ENCODE measurements at places on chromosomes 11 and 22.

DNA sequence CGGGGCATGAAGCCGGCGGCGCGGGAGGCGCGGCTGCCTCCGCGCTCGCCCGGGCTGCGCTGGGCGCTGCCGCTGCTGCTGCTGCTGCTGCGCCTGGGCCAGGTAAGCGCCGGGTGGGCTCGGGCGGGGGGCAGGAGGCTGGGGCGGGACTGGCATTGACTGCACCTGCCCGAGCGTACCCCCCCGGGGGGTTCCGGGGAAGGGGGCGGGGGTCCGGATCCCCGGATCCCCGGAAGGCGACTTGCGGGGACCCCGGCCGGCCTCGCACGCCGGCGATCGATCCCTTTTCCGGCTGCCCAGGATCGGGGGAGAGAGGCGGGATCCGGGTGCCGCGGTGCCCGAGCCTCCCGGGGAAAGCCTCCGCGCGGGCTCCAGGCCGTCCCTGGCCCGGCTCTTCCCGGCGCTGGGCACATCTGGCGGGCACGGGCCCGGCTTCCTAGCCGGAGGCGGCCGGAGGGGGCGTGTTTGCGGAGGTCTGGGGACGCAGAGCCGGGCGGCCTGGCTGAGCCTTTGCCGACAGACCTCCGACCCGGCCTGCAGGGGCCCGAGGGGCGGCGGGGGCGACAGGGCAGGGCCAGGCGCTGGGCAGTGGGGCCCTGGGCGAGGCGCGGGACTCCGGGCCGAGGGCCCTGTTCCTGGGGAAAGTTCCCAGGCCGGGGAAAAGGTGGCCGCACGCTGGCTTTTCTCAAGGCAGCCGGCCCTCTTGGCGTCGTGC lies 705 bp downstream of the PTPRJ start:
- peak; percentile 53 for DNase-seq

- no peak for DNase-seq
Observed at GRCh38 chr11:6480299-6480914, 724 bp downstream of the ARFIP2 start.

DNA sequence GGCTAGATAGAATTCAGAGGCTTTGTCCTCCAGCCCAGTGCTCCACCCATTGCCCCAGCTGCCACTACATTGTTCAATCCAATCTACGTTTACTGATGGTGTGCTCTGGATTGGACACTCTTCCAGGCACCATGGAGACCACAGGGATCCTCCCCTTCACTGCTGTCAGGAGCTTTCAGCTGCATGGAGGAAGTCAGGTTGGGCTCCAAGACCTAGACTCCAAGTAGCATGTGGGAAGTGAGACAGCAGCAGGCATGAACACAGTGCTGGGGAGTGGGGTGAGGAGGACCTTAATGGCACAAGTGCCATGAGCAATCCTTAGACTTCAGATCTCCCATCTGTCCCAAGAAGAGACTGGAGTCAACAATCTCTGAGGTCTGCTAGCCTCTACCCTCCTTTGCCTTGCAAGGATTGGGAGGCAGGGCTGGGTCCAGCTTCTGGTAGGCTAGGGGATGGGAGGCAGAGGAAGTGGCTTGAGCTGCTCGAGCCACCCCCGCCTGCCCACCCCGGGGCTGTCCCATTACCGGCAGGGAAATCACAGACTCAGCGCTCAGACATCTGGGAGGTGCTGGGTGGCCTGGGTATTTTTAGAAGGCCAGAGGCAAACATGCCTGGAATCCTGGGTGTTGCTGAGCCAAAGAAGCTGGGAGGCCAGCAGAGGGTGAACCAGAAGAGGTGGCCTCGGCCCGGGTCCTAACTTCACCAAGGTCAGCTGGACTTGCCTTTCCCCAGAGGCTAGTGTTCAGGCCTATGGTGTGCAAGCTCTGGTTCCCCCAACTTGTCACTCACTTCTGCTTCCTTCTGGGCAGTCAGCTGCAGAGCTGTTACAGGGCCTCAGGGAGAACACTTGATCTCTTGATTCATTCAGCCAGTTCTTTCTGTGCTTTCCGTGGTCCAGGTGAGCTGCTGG lies 15.2 kb upstream of the FCHSD2 start:
- peak; percentile 74 for DNase-seq

GRCh38 chr22:50417411-50418210 lies 57.2 kb downstream of the SBF1 start:
- no peak for DNase-seq
